ENCODE measurements at places on chromosomes 7 and 10.

DNA sequence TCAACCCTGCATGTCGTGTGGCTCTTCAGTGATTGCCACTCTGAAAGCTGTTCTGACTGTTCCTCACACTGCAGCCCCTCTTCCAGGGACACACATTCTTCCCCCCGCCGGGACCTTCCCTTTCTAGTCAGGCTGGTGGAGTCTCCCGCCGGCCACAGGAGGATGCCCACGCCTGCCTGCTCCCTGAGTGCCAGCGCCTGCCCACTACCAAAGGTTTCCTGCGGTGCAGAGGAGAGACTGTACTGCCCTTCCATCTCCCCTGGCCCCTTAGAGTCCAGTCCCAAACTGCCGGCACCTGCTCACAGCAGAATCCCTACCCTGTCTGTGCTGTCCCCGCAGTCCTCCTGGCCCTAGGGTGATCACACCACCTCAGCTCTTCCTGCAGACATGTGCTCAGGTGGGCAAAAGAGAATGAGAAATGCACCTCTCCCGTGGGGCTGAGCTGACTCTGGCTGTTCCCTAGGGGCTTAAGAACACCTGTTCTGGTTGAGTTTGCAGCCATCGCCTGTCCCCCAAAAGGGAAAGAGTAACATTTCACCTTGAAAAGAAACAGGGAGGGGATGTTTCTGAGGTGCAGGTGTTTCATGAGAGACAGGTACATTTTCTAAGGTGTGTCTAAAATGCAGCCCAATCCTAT is 1.4 kb downstream of the PODXL start:
- DNase-seq, result no peak

DNA sequence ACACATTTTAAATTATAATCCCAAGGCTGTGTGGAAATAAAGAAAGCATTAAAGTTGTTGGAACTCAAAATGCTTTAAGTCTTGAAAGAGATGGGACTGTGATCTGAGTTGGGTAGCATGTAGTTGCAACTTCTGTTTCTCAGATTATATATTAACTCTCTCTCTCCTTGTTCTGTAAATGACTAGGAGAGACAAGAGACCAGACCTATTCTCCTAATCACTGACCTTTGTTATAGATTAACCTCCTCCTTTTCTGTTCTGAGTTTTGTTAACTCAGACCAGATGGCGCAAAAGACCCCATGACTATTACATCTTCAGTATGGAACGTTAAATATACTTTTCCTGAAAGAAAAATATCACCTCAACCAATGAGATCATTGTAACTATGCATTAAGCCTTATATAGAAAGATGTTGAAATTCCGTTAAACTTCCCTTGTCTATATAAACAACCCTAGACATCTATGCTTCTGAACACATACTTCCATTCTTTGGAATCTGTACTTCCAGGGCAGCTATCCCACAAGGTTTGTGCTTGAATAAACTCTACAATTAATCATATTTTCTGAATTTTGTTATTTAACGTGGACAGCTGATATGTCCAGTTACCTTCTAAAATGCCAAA is 143.5 kb upstream of the TRIM24 start:
- no peak for DNase-seq

GRCh38 chr7:128986609-128987008 is 48.9 kb downstream of the IRF5 start:
- DNase-seq, result no peak

DNA sequence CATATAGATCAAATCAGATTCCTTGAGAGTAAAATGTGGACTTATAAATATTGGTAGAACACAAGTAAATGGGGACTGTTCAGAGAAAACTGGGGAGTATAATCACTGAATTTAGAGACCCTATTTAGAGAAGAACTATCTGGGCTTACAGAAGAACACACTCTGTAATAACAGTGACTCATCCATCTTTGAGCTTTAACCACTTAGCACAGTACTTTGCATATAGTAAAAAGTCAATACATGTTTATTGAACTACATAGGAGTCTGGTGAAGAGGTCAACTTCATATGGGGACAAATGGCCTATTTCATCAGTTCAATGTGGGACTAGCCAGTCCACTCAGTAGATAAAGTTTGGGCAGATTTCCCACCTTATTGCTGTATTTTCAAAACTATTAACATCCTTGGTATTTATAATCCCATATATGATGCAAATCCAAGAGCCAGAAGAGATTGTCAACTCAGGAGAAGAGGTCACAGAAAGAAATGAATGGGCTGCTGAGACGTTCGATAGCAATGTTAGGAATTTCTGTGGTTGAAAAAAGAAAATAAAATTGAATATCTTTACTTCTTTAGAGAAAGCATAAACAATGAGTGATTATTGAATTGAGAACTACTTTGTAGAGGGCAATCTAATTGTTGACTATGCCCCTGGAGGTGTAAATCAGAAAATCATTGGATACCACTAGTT is 119.3 kb upstream of the CACNA2D1 start:
- DNase-seq, result peak; percentile 5

- no peak for DNase-seq
Measured at GRCh38 chr7:141617280-141617679, 66.1 kb downstream of the AGK start.

GRCh38 chr10:24237801-24238395 is 29.0 kb downstream of the KIAA1217 start:
- DNase-seq, result no peak

DNA sequence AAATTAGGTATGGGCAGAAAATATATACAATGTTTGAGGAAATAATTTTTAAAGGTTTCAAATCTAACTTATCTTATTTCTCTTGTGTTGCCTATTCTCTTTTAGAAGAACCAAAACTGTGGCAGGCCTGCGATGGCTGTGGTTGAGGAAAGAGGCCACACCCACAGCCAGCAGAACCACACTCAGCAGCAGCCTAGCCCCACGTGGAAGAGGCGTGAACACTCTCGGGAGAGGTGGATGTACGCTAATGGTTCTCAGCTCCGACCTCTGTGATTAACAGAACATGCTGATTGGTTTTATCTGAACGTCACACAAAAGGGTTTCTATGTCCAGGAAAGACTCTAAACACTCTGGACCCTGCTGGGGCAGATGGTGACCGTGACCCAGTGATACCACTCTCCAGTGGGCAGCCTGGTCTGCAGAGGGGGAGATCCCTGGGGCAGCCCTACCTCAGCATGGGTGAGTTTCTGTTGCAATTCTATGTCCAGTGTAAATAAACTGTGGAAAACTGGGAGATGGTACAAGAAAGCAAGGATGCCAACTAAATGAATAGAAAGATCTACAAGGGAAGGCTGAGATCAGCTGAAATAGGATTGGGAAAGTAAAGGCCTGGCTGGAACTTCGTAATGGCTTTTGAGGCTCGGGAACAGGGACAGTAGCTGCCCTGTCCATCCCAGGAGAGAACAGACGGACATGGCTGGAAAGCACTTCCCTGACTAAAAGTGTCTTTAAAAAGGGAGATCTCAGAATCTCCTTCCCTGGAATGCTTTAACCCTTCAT is 26.6 kb downstream of the DIP2C start:
- DNase-seq, result no peak

DNA sequence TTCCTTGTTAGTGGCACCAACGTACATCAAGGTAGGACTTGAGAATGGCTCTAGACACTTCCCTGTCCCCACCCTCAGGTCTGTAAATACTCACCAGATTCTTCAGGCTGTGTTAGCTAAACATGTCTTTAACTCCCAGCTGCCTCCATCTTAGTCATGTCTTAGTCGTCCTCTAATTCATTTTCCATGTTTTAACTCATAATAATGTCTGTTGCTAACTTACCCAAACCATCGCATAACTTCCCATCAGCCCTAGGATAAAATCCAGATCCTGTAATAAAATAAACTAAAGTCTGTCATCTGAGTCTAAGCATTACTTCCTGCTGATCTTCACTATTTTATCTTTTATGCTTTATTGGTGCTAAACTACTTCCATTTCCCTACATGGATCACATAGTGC is 600.0 kb upstream of the CELF2 start:
- no peak for DNase-seq

- DNase-seq, result no peak
Measured at GRCh38 chr10:82576093-82576492, 701.1 kb downstream of the NRG3 start.

DNA sequence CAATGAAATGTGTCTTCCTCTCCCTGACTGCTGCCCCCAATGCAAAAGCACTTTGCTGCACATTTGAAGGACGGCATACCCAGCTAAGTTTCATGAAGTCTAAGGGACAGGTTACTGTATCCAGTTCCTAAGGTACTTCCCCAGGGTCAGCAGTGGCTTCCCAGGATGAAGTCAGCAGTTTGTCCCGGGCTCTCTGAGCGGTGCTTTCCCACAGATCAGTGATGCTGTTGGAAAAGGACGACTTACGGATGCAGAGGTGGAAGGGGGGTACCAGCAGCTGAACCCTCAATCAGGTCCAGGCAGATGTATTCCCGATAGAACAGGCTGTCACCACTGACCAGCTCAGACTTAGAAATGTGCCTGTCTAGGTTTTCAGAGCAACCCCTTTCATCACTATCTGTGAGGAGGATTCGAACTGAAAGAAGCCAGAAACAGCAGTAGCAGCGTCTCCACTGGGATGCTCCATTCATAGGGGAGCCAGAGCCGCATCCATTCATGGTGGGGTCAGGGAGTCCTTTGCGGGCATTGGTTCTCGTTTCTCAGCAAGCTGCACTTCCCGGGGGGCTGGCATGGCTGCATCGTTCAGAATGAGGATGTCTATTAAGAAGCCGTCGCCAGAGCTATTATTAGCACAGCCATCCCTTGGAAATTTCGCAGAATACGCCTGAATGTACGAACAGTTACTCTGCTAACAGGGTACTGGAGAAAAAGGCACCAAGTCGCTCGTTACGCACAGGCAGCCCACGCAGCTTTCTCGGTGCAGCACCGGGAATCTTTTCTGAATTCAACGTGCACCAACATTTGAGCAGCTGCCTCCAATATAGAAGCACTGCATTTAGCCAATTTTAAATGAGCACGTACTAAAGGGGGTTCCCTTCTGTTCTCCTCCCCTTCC is 303.7 kb downstream of the PRPF18 start:
- DNase-seq, result no peak

- no peak for DNase-seq
Measured at GRCh38 chr7:44587843-44588711, 6.0 kb upstream of the TMED4 start.

DNA sequence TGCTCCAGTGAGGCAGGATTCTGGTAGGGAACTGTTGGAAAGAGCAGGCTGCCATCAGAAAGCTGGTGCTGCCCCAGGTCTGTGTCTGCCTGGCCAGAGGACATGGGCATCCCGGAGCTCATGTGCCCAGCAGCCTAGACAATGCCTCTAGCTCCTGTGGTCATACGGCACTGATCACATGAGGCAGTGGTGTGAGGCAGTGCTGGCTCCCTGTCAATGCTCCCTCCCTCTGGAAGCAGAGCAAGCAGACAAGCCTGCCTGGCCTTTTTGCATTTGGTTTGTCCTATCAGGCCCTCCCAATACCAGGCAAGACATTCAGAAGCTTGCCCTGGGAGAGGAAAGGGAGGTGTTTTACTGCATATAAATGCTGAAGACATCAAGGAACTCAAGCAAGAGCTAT is 19.5 kb upstream of the MMP21 start:
- no peak for DNase-seq

DNA sequence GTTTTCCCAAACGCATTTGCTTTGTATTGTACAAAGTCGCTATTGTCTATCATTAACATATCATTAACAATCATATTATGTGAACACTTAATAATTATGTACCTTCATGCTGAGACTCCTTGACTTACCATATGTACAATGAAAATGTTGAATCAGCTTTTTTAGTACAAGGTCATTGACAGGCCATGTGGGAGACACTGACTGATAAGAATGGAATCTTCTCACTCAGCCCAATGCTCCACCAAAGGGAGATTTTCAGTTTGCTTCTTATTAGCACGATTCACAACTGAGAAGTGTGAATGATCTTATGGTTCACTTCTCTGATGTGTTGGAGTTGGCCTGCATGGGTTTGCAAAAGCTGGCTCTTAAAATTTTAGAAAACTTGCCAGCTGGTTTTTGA is 253.5 kb upstream of the TEX47 start:
- DNase-seq, result no peak

GRCh38 chr10:70784471-70784870 is 706 bp downstream of the TBATA start:
- no peak for DNase-seq

GRCh38 chr7:117829450-117830117 is 43.7 kb downstream of the CTTNBP2 start:
- DNase-seq, result no peak

GRCh38 chr10:73837072-73837471 is 25.7 kb upstream of the NDST2 start:
- peak; percentile 93 for DNase-seq

GRCh38 chr10:47457528-47457820 is 26.4 kb downstream of the ANXA8 start:
- DNase-seq, result no peak

- DNase-seq, result peak; percentile 70
Measured at GRCh38 chr7:94391726-94392392, 2.8 kb upstream of the COL1A2 start.

GRCh38 chr7:130350945-130351790 is 6.6 kb downstream of the CPA5 start:
- no peak for DNase-seq

- no peak for DNase-seq
Measured at GRCh38 chr7:49800031-49800430, 26.6 kb downstream of the VWC2 start.

GRCh38 chr7:132511921-132512320 is 64.3 kb downstream of the PLXNA4 start:
- no peak for DNase-seq

- DNase-seq, result no peak
Measured at GRCh38 chr7:94995921-94996320, 88.5 kb downstream of the PPP1R9A start.

GRCh38 chr10:98125940-98126631 is 8.4 kb upstream of the R3HCC1L start:
- DNase-seq, result no peak

DNA sequence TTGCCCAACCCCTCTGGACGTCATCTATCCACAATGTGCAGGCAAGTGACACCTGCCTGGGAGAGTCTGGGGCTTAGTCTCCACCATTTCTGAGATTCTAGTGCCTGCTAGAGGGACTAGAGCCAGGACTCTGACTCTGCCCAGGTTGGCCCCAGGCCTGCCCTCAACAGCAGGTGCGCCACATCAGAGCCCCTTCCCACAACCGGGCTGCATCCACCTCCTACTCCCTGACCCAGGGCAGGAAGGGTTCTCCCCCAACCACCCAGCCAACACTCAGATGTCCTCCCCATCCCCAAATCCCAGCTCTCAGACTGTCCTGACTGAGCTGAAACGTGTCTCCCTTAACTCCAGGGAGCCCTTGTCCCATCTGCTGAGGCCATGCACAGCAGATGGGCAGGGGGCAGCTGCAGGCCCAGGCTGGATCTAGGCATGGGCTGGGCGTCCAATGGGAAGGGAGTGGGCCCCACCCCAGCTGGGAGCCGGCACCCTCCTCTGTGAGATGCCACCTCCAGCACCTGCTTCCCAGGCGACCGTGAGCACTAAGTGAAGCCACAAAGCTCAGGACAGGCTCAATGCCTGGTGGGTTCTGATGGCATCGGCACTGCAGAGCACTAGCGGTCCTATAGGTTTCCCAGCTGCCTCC is 49.2 kb downstream of the RASGEF1A start:
- DNase-seq, result no peak

- no peak for DNase-seq
Measured at GRCh38 chr10:13844651-13845050, 257.9 kb downstream of the PRPF18 start.

- DNase-seq, result no peak
Measured at GRCh38 chr7:155867734-155868400, 55.6 kb upstream of the SHH start.
